ENCODE measurements at places on chromosomes 11 and 22. TPM values are rescaled to one million over a fixed set of nuclear protein-coding genes. Genes with fewer than 3 reads are reported as not detected.

Gene SMTNL1
- not detected for polyA plus RNA-seq

Gene PHOX2A
- polyA plus RNA-seq, result not detected

Gene UBQLNL
- 0.31 TPM for polyA plus RNA-seq

Gene SMC1B
- polyA plus RNA-seq, result not detected

Gene MIOX
- 0.16 TPM for polyA plus RNA-seq

Gene MB
- 0.06 TPM for polyA plus RNA-seq

Gene OR10D3
- not detected for polyA plus RNA-seq

Gene RASD2
- polyA plus RNA-seq, result 0.45 TPM

Gene LMNTD2
- polyA plus RNA-seq, result 2.5 TPM

Gene DGCR6
- polyA plus RNA-seq, result 0.29 TPM

Gene KRTAP5-8
- not detected for polyA plus RNA-seq

Gene MS4A12
- polyA plus RNA-seq, result 0.10 TPM

Gene PDE2A
- polyA plus RNA-seq, result 0.64 TPM

Gene CCDC73
- polyA plus RNA-seq, result not detected

Gene MUC6
- polyA plus RNA-seq, result not detected

Gene NPAS4
- polyA plus RNA-seq, result 0.72 TPM

Gene OR51S1
- polyA plus RNA-seq, result not detected

Gene RTCB
- polyA plus RNA-seq, result 119 TPM

Gene GLYAT
- polyA plus RNA-seq, result not detected

Measured in BJ (cell line).